NCI-H1436 (cell line): ENCODE measurements at places on chromosomes 16 and 17.

- DNase-seq, result no peak
Observed at GRCh38 chr16:89097392-89097772, 3.7 kb downstream of the ACSF3 start.

DNA sequence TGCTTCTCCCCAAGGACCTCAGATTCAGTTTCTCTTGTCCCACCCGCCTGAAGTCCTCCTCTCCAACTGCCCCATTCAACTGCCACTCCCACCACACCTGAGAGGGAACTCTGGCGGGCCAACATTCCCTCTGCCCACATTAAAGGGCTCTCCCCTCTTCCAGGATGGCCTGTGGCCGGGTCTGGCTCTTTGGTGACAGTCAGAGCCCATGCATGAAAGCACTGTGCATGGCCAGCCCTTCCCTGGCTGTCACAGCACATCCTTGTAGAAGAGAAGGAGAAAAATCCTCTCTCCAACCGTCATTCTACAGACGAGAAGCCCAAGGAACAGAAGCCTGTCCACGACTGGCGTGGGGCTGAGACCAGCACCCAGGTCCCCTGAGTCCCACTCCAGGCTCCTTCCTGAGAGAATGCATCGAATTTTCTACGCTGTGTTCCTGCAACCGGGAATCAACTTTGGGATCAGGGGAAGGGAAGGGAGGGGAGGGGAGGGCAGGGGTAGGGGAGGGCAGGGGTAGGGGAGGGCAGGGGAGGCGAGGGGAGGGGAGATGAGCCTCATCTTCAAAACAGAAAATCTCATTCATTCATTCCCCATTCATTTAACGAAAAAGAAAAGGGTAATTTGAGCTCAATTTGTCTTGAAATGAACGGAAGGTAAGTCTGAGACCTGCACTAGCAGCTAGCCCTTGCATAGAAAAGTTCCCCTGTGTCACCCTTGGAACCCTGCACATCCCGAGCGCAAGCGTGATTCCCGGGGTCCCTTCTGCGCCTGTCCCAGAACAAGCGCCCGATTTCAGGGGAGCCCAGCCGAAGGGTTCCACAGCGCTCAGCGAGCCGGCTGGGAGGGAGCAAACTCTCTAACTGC lies at the start of gene ABCC12:
Gene ABCC12 (minus strand): TSS at position 68 of the 864 bp plus-strand sequence. CDS start 9,569 bp downstream, outside the sequence.
- DNase-seq, result no peak

DNA sequence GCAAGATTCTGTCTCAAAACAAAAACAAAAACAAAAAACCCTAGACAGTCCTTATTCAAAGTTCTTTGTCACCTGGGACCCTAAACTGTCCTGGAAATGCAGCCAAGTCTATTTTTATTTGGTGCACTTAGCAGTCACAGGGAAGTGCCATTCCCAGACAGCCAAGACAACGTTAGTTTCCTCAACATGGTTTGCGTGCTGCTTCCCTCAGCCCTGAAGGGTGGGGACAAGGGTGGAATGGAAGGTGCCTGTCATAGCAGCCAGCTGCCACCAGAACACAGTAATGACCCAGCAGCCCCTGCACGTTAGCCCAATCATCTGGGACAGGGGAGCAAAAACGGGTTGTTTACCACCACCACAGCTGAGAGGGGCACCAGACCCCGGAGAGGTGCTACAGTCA lies 16.9 kb downstream of the CREBBP start:
- DNase-seq, result no peak

DNA sequence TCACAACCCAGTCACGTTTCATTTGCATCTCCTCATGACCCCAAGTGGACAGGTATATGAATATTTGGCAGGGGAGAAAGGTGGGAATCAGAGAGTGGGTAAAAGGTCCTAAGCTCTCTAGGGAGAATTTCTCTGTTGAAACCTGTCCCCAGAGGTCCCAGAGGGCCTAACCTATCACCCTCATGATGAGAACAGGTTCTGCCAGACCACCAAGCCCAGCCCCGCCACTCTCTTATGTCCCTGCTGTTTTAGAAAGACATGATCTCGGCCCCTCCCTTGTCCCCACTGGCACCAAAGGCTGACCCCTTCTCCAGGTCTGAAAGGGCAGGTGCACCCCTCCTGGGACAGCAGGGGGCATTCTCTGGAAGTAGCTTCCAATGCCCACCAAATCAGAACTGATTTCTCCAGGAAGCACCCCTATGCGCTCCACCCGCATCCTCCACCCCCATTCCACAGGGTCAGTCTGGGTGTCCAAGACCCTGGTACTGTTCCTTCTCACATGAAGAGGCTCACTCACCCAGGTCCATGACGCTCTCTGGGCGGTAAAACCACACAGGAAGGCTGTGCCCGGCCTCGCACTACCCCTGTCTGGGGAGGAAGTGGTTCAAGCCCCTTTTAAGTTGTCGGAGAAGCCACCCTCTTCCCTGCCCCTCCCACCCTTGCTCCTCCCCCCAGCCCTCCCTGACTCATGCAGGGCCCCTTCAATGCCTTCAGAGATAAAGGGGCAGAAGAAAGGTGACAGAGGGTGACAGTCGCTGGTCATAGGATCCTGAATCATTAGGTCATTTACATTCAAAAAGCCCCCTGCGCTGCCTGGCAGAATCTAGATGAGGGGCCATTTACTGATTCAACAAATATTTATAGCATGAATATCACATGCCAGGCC lies at the start of gene CCR7:
Gene CCR7 (minus strand): TSS at position 590 of the 886 bp plus-strand sequence. CDS start 63 bp downstream, at position 527.
- no peak for DNase-seq
